ENCODE measurements at places on chromosomes 5 and 9. TPM values are rescaled to one million over a fixed set of nuclear protein-coding genes. Genes with fewer than 3 reads are reported as not detected.

The KCNMB1 gene
- total RNA-seq, result not detected

The GALNT12 gene
- total RNA-seq, result 0.76 TPM

The ANGPTL2 gene
- total RNA-seq, result 23.8 TPM

The CCDC180 gene
- 2.2 TPM for total RNA-seq

The HMCN2 gene
- total RNA-seq, result under 0.01 TPM

The GFI1B gene
- not detected for total RNA-seq

The SPEF2 gene
- total RNA-seq, result 0.98 TPM

The PCDHGA4 gene
- total RNA-seq, result 6.3 TPM

The CEL gene
- under 0.01 TPM for total RNA-seq

Measured in vein endothelial cell (primary cell).